ENCODE measurements at places on chromosomes 5 and 9. TPM values are rescaled to one million over a fixed set of nuclear protein-coding genes. Genes with fewer than 3 reads are reported as not detected.

GRCh38 chr9:129289131-129289731, 111.2 kb upstream of the IER5L start:
- no peak for DNase-seq

DNA sequence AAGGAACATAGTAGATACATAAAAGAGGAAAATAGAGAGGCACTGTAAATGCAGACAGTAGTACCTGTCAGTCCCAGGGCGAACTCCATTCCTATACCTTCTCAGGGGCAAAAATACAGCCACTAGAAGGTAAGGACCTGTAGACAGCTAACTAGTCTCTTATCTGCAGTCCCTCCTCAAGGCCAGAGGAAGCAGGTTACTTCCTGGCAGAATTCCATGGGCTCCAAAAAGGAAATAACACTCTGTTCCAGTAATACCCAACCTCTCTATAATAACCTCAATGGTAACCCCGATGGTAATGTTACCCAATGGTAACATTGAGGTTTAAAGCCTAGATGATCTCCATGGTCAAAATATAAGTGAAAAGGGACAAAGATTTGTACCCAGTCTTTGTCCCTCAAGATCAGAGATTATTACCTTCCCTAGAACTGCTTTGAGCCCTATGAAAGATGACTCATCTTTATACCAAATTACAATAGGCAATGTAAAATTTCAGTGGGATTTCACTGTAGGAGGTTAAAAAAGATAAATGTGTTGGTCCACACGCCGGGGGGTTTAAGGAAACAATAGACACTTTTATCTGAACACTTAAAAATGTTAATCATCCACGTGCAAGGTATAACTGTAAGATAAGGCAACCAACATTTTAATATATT, 113.0 kb downstream of the DENND1A start:
- DNase-seq = no peak

DNA sequence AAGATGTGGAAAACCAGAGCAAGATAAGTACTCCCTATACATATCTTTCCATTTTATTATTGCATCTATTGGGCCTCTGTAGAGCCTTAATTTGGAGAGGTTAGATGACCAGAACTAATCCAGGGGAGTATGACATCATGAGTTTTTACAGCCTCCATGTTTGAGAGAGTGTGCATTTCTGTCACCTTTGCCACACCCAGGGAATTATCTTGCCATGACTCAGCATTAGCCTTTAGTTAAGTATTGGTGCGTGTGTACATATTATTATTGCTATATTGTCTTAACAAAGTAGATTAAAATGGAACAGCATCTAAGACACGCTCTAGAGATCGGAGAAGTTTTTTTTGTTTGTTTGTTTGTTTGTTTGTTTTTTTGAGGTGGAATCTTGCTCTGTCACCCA, 27.6 kb downstream of the DIMT1 start:
- DNase-seq = no peak

- no peak for DNase-seq
Measured at GRCh38 chr9:113913426-113914195, 37.5 kb downstream of the ZNF618 start.

DNA sequence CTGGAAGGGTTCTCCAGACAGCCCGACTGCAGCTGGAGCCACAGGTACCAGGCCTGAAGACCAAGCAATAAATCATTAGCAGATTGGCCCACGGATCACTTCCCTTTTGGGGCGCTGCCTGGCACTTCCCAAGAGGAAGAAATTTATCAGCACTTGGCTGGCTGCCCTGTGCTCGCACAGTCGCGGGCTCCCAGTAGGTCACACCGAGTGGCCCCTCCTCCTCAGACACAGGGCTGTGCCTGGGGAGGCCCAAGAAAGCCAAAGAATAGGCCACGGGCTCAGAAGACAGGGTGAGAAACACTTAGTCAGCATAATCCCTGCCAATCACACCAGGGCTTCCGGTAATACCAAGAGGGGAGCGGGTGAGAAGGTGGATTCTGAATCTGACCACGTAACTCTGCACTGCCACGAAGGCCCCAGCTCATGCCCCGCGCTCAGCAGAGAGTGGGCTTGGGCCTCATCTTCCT, 115.7 kb upstream of the MSX2 start:
- no peak for DNase-seq

DNA sequence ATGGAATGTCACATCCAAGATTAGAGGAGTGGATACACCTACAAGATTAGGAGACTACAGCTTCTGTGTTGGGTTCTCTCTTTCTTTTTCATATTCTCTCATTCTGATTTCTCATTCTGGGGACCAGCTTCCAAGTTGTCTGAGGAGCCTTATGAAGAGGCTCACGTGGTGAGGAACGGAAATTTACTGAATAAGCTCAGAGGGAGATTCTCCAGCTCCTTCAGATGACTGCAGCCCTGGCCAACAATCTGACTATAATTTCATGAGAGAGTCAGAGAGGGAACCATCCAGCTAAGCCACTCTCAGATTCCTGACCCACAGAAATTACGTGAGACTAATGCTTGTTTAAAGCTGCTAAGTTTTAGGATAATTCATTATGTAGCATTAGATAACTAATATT, 27.1 kb upstream of the TENT2 start:
- DNase-seq = no peak

- no peak for DNase-seq
Measured at GRCh38 chr9:90469435-90469834, 173.2 kb downstream of the DIRAS2 start.

DNA sequence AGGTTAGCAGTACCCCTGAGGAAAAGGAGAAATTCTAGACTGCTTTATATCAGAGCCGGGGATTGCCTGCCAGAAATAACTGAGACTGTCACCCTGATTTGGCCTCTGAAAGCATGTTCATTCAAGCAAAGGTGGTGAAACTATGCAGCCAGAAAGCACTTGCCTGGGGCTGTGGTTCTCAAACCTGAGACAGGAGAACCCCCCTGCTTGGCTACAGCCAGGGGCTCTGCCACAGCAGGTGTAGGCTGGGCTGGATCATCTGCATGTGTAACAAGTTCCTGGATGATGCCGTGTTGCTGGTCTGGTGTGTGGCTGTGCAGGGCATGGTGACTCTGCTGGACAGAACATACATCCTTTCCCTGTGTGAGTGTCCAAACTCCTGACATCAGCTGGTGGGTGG, 157.8 kb downstream of the NXNL2 start:
- DNase-seq = no peak

DNA sequence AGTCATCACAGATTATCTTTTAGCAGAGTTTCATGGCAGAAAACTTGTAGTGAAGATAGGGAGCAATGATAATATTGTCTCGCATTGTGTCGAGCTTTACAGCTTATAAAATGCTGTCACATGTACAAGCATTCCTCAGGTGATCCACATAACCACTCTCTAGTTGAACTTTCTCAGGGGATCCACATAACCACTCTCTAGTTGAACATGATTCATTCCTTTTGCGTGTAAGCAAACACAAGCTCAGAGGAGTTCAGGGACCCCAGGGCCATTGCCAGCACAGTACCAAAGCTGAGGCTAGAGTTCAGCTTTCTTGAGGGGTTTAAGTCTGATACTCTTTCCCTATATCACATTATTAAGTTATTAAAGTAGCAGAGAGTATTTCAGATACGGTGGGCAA, 86.7 kb downstream of the CDH6 start:
- DNase-seq = no peak

NPR3 gene
- total RNA-seq = 4.9 TPM

SLC25A2 gene
- 0.09 TPM for total RNA-seq

CCIN gene
- 0.05 TPM for total RNA-seq

PDE6A gene
- under 0.01 TPM for total RNA-seq

ENTPD2 gene
- 0.09 TPM for total RNA-seq
